ENCODE measurements at places on chromosomes 6 and 20.

- no peak for DNase-seq
Measured at GRCh38 chr20:40493071-40493470, 196.0 kb downstream of the MAFB start.

- no peak for DNase-seq
Measured at GRCh38 chr20:33783818-33784217, 27.3 kb upstream of the CHMP4B start.

DNA sequence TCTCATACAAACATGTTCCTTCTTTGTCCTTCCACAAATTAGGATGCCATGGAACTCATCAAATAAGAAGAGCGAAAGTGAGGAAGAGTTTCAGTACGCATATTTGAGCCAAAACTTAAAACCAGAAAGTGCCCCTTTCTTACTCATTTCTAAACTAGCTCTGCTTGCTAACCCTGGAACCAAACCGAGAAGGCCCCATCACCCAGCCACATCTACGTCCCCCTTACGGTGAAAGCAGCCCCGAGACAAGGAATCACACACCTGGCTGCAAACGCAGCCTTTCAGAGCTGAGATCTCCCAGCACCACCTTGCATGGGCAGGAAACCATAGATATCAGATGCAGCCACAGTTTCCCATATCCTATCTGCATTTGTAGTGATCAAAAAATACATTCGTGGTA lies 28.5 kb downstream of the TRERF1 start:
- peak; percentile 37 for DNase-seq

GRCh38 chr6:142853244-142854180 lies 91.5 kb downstream of the HIVEP2 start:
- no peak for DNase-seq

GRCh38 chr6:34207695-34208443 lies 28.8 kb upstream of the HMGA1 start:
- DNase-seq: no peak

DNA sequence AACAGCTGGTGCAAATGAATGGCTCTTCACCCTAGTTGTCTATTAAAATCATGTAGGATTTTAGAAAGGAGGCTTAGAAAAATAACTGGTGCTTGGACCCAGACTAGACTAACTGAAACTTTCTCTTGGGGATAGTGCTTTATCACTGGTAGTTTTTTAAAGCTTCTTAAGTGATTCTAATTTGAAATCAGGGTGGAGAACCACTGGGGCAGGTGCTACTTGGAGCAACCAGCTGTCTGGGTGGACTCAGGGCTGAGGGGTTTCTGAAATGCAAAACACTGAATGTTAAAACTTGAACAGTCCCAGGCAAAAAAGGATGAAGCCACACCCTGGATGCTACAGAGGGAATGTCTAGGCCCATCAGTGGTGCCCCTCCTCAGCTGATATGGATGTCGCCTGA lies 81.2 kb downstream of the PXDC1 start:
- no peak for DNase-seq

GRCh38 chr6:33028220-33028849 lies 18.9 kb upstream of the HLA-DOA start:
- DNase-seq: no peak

GRCh38 chr20:23121751-23122320 lies 35.7 kb upstream of the CD93 start:
- no peak for DNase-seq

- no peak for DNase-seq
Measured at GRCh38 chr6:39091220-39091619, 23.8 kb downstream of the SAYSD1 start.

GRCh38 chr20:37276494-37277252 lies 12.8 kb upstream of the MANBAL start:
- no peak for DNase-seq

GRCh38 chr6:114170372-114170771 lies 172.5 kb downstream of the HS3ST5 start:
- no peak for DNase-seq

- no peak for DNase-seq
Measured at GRCh38 chr20:44039741-44040140, 125.1 kb downstream of the TOX2 start.

DNA sequence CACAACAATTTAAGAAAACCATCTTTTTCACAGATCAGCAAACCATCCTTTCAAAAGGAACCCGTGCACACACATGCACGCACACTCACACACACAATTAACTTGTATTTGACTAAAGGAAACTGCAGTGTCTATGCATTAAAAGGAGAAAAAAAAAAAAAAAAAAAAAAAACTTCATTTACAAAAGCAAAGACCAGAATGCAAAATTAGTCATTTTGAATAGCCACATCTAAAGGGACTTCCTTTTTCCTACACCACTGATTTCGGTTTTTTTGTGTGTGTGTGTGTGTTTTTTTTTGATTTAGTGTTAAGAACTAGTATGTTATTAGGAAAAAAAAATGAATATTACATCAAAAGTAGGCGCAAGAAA lies 6.3 kb downstream of the ZMYND8 start:
- no peak for DNase-seq

- no peak for DNase-seq
Measured at GRCh38 chr6:31287619-31288018, 15.7 kb upstream of the HLA-C start.

- DNase-seq: no peak
Measured at GRCh38 chr20:61960836-61961235, 104.8 kb downstream of the TAF4 start.

DNA sequence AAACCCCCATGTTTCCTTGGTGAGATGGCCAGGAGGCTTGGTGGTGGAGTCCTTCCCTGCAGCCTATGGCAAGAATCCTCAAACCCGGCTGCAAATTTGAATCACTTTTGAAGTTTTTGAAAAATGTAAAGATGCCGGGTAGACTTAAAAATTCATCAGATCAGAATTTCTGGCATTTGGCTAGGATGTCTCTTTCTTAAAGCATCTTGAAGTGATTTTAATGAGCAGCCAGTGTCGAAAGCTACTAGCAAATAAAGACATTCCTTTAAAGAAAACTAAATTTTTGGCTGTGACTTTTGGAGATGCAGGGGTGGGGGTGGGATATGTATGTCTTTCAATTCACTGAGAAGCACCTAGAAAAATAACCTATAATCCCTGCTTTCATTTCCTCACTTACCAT lies 25.6 kb upstream of the NOX3 start:
- DNase-seq: no peak
